Frontal cortex (tissue), 4 donors: ENCODE measurements at places on chromosomes 13 and 19. TPM values are rescaled to one million over a fixed set of nuclear protein-coding genes. Genes with fewer than 3 reads are reported as not detected.

The COX7A1 gene
- total RNA-seq: 1.6 TPM

The SLC17A7 gene
- 13.9 TPM for total RNA-seq

The CEACAM7 gene
- total RNA-seq: not detected

The ELF1 gene
- total RNA-seq: 8.2 TPM

The ETV2 gene
- 0.82 TPM for total RNA-seq

The MCF2L gene
- total RNA-seq: 137 TPM

The FCAR gene
- 0.41 TPM for total RNA-seq

The RFXAP gene
- total RNA-seq: 5.3 TPM

The ATXN8OS gene
- total RNA-seq: 1.6 TPM

The ZNF345 gene
- total RNA-seq: 24.9 TPM

The S1PR2 gene
- 2.4 TPM for total RNA-seq

The ZNF492 gene
- 4.1 TPM for total RNA-seq

The GTF3A gene
- total RNA-seq: 94.6 TPM

The ZNF429 gene
- total RNA-seq: 28.5 TPM

The CEACAM6 gene
- not detected for total RNA-seq

The TMEM59L gene
- total RNA-seq: 34.2 TPM

The RAX2 gene
- under 0.01 TPM for total RNA-seq

The SPTBN4 gene
- total RNA-seq: 23.2 TPM

The KLK11 gene
- not detected for total RNA-seq

The RSPH6A gene
- not detected for total RNA-seq

The LILRA5 gene
- total RNA-seq: 0.82 TPM

The IL27RA gene
- 5.7 TPM for total RNA-seq

The IGSF23 gene
- total RNA-seq: not detected

The PTH2 gene
- not detected for total RNA-seq

The SPC24 gene
- 6.9 TPM for total RNA-seq

The FGF21 gene
- total RNA-seq: not detected

The PLK5 gene
- total RNA-seq: not detected

The CD37 gene
- total RNA-seq: 0.82 TPM

The CA11 gene
- total RNA-seq: 12.6 TPM

The PDS5B gene
- total RNA-seq: 90.1 TPM

The MBD3 gene
- 50.1 TPM for total RNA-seq

The SIPA1L3 gene
- 9.4 TPM for total RNA-seq

The ZIK1 gene
- 29.8 TPM for total RNA-seq

The ZNF440 gene
- total RNA-seq: 21.6 TPM

The C19orf33 gene
- 0.82 TPM for total RNA-seq

The ARHGAP33 gene
- total RNA-seq: 52.6 TPM

The DACT3 gene
- 17.5 TPM for total RNA-seq
